AG09309 (cell line): ENCODE measurements at places on chromosomes 12 and 14.

- no peak for DNase-seq
These were observed 252.4 kb downstream of the KCNC2 start for GRCh38 chr12:74957231-74957630.

- DNase-seq = no peak
These were observed 161.4 kb upstream of the DIO3 start for GRCh38 chr14:101399737-101400517.

DNA sequence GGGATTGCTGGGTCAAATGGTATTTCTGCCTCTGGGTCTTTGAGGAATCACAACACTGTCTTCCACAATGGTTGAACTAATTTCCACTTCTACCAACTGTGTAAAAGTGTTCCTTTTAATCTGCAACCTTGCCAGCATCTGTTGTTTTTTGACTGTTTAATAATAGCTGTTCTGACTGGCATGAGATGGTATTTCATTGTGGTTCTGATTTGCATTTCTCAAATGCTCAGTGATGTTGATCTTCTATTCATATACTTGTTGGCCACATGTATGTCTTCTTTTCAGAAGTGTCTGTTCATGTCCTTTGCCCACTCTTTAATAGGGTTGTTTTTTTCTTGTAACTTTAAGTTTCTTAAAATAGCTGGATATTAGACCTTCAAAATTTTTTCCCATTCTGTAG lies 150.0 kb upstream of the FRMD6 start:
- no peak for DNase-seq

DNA sequence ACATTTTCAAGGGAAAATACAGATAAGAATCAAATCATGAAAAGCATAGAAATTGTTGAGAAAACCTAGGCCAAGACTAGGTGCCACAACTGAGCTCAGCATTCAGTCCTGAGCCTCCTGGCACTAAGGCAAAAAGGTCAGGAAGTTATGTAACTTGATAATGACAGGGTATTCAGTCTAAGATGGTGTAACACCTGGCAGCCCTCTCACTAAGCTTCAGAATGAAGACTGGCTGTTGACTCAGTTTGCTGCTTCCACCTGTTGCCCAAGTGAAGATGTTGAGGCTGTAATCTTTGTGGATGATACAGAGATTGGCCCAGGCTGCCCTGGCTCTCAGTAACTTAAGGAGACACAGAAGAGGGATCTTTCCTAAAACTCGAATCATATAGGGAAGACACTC lies 19.6 kb downstream of the PROX2 start:
- no peak for DNase-seq

DNA sequence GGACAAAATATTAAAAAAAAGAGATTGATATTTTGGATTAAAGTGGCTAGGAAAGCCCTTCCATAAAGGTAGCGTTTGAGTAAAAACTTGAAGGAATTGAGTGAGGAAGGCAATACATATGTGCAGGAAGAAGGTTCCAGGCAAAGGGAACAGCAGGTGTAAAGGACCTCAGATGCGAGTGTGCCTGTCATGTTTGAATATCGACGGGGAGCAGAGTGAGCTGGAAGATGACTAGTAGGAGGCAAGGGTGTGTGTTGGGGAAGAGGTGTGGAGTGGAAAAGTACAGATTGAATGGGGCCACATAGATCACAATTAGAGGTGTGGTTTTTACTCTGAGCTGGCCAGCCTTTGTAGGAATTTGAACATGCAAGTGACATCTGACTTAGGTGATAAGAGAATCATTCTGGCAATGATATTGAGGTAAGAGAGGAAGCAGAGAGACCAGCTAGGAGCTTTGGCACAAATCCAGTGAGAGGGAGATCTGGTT lies 15.0 kb upstream of the FBXO33 start:
- no peak for DNase-seq

DNA sequence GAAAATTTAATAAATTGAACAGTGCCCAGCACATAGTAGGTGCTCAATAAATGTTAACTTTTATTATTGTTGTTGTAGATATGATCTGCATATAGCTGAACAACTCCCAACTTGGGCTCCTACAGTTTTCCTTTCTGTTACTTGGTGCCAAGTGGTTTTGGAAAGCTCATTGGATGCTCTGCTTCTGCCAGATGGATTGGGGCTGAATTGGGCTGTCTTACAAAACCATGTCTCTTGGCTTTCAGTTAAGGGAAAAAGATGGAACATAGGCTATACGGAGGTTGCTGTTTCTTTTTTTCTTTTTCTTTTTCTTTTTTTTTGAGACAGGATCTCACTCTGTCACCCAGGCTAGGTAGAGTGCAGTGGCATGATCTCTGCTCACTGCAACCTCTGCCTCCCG lies 140.7 kb upstream of the PWP1 start:
- no peak for DNase-seq

GRCh38 chr12:32944195-32944594 lies 47.6 kb upstream of the PKP2 start:
- no peak for DNase-seq

GRCh38 chr12:44930972-44931600 lies 55.0 kb upstream of the NELL2 start:
- DNase-seq = peak; percentile 37

GRCh38 chr14:53952533-53952932 lies 4.1 kb downstream of the BMP4 start:
- DNase-seq = no peak

DNA sequence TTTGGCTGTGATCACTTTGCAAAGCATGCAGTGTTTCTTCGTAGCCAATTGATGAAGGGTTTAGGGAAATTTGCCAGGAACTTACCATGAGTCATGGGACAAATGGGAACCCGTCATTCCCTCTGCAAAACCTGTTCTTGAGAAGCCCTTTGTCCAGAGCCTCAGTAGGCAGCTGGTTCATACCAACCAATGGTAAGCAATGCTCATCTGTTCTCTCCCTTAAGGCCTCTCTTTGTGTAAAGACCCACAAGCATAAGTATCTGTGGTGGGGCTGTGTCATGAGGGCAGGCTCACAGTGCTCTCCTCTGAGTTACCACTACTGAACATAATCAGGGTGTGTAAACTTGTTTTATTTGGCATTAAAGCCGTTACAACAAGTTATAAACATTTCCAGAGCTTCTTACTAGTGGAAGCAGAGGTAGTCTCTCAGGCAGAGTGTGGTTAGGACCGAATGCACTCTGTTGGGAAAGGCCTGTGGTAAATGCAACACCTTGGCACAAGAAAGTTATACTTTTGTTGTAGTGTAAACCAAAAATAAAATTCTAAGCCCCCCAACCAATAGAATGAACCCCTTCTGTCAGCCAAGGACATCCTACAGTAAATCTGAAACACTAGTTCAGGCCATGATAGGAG lies 119.8 kb downstream of the SINHCAF start:
- DNase-seq = no peak

DNA sequence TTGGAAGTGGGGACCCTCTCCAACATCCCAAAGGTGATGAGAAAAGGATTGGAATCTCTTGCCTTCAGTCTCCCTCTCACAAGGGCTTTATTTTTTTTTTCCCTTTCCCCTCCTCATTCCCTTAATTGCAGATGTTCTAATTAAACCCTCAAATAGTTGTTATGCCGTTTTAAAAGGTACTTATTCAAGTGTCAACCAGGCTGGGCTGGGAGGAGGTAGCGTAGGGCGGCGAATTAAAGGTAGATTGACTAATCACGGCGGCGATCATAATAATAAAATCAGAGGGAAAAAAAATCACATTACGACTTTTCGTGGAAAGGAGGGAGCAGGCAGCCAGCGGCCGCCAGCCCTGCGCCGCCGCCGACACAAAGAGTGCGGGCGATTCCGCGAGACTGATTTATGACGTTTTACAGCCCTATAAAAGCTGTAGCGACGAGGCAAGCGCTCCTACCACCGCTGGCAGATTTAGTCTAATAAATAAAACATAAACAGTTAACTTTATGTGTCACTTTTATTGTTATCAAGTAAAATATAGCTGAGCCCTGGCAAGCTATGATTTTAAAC lies 1.7 kb upstream of the HOXC4 start:
- peak; percentile 17 for DNase-seq

DNA sequence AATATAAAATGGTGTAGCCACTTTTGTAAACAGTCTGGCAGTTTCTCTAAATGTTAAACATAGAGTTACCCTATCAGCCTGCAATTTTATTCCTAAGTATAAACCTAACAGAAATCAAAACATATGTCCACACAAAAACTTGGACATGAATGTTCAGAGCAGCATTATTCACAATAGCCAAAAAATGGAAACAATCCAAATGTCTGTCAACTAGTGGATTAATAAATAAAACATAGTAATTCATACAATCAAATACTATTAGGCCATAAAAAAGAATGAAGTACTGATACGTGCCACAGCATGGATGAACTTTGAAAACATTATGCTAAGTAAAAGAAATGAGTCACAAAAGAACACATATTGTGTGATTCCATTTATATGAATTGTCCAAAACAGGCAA lies 196.5 kb downstream of the NUAK1 start:
- no peak for DNase-seq

GRCh38 chr12:109310247-109311125 lies 1.4 kb upstream of the FOXN4 start:
- no peak for DNase-seq

GRCh38 chr12:130013771-130014484 lies 110.1 kb upstream of the TMEM132D start:
- DNase-seq = no peak

DNA sequence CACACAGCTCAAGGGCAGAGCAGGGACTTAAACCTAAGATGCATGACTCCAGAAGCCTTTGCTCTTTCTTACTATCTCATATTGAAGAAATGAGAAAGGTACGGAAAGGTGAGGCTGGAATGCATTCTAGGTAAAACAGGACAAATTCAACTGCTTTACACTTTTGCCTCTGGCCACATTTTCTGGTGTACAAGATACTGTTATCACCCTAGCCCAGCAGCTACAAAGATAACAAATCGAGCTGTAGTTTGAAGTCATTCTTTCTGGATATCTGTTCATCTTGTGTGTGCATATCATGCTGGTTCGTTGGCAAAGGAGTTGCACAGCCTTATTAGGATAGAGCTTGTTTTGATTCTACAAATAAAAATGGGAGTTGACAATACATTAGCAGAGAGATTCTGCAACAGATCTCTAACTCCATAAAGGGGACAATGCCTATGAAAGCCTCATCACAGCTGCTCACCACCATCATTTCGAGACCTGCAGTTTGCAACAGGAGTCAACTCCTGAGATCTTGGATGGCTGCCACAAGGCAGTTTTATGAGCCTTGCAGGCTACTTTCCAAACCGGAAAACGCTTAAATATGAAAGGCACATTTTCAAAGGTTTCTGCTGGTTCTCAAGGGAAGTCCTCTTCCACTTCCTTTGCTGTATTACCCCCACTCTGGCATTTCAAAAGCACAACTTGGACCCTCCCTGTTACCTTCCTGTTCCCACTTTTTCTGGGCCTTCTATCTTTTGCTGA lies 64.9 kb downstream of the STXBP6 start:
- DNase-seq = no peak

GRCh38 chr12:29783773-29784666 lies at the start of gene TMTC1:
TSS of gene TMTC1 (minus strand) at chr12:29783942. CDS start at chr12:29783751, 191 bp downstream.
- DNase-seq = no peak

- no peak for DNase-seq
These were observed 83.3 kb downstream of the SSPN start for GRCh38 chr12:26278666-26279065.

DNA sequence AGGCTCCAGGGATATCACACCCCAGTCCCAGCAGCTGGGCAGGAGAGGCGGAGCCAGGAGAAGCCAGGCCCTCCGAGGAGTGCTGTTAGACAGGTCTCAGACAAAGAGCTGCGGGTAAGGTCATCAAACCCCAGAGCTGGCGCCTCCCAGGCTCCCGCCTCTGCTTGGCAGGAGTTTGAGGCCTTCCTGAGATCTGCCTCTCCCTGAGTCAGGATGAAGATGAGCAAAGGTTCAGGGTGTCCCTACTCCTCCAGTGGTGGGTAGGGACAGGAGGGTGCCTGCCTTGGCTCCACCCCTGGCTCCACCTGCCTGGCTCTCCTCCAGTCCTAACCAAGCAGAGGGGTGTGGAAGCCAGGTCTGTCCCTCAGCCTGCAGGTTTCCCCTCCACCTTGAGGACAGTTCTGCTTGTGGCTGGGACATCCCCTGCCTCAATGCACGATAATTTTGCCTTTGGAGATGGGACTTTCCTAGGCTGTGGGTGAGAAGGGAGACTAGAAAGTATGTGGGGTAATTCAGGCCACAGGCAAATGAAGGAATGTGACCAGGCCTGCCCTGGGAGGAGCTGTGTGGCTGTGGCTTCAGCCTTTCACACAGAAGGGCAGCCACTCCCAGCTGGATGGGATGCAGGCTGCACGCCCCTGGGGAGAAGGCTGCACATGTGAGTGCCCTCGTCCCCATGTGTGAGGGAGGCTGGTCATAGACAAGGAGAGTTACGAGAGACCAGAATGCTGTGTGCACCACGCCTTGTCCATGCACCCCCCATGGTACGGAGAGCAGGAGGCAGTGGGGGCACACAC lies 2.2 kb downstream of the PLEKHG6 start:
- no peak for DNase-seq

DNA sequence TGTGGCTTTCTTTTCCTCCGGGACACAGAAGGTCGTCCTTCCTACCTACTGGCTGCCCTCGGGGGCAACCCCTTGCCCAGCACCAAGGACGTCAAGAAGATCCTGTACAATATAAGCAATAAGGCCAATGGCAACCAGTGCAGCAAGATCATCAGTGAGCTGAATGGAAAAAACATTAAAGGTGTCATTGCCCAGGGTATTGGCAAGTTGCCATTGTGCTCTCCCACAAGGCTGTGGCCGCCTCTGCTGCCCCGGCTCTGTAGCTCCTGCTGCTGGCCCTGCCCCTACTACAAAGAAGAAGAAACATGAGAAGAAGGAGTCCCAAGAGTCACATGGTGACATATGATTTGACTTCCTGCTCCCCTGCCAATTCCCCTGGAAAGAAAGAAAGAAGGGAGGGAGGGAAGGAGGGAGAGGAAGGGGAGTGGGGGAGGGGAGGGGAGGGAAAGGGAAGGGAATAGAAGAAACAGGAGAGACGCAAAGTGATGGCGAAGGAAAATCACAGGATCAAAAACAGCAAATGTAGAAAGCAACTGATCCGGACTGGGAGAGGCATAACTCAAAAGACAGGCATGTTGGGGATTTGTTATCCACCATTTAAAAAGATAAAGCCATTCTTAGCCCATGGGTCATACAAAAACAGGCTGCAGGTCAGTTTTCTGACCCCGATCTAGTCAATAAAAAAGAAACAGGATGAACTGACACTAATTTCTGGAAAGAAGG lies 61.3 kb upstream of the RESF1 start:
- DNase-seq = no peak

- no peak for DNase-seq
These were observed 20.3 kb downstream of the MED13L start for GRCh38 chr12:116257215-116257614.
